Stomach (tissue), 19 donors: ENCODE measurements at places on chromosomes 13 and 19. TPM values are rescaled to one million over a fixed set of nuclear protein-coding genes. Genes with fewer than 3 reads are reported as not detected.

DNA sequence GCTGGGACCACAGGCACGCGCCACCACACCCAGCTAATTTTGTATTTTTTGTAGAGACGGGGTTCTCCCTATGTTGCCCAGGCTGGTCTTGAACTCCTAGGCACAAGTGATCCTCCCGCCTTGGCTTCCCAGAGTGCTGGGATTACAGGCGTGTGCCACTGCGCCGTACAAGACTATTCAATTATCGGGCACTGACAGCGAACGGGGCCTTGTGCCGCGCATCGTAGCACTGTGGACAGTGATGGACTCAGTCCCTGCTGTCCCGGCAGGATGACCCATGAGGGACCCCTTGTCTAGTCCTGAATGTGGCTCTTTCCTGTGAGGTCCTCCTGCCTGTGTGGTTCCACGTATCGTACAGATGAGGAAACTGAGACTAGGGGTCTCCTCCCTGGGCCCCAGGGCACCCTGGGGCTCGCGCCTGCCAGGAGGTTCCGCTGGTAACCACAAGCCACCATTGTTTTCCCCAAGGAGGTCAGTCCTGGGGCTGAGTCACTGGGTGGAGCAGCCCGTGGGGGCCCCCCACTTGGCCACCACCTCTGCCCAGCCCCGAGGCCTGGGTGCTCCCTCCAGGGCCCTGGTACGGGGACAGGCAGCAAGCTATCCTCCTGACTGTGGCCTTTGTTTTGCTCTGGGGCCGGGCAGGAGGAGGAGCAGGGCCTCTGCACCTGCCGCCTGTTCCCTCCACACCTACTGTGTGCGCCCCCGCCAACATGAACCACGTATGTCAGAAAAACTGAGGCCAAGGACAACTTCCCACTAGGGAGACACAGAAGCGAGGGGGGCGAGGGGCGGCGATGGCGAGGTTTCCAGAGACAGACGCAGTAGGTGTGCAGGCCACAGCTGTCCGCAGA is 2.9 kb upstream of the TCF3 start:
- no peak for DNase-seq

DNA sequence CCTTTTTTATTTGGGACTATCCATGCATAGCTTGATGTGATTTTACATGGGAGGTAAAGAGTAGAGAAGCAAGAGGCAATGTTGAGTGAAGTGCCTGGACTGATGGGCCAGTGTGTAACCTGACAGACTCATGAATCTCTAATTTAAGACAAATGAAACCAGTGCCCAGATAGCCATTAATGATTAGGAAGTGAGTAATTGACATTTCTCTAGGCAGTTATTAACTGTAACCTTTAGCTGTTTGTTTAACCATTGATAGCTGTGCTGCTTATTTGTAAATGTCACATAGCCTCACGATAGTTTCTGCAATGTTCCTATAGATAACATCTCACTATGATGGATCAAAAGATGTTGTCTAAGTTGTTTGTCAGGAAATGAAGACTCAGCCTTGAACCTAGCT is 1047.5 kb upstream of the SPRY2 start:
- DNase-seq, result no peak

The ZNF230 gene
- not detected for total RNA-seq

DNA sequence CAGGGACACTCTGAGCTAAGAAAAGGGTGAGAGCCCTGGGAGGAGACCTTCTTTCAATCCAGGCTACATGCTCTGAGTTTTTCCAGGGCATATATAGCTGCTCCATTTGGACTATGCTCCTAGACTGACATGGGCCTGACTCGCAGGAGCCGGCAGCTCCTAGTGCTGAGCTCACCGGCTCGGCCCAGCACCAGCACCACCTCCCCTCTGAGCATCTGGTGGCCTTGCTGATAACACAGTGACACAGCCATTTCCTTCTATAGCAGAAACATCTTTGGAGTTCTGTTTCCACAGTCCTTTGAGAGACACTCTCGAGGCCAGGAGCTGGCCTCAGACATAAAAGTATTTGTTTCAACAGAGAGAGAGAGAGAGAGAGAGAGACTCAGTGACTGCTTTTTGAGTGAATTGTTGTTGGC is 184.9 kb downstream of the TM9SF2 start:
- peak; percentile 61 for DNase-seq

DNA sequence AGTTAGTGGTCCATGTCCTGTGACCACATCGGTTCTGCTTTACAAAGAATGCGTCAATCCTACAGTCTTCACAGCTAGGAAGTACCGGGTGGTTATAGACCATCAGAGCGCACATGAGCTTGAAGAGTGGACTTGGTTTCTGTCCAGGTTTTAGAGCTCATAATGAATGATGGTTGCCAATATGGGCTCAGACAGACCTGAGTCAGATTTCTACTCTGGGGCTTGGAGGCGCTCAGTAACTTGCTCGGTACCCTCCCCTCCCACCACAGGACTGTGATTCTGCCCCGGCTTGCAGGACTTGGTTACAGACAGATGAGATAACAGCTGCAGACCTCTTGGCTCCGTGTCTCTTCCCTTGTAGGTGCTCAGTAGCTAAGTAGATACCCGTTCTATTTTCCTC is 284.7 kb downstream of the TSHZ3 start:
- DNase-seq, result no peak

- DNase-seq, result peak; percentile 31
Observed at GRCh38 chr13:32255724-32256109, 59.4 kb downstream of the ZAR1L start.

GRCh38 chr13:106941779-106942178 is 373.8 kb upstream of the ARGLU1 start:
- no peak for DNase-seq

DNA sequence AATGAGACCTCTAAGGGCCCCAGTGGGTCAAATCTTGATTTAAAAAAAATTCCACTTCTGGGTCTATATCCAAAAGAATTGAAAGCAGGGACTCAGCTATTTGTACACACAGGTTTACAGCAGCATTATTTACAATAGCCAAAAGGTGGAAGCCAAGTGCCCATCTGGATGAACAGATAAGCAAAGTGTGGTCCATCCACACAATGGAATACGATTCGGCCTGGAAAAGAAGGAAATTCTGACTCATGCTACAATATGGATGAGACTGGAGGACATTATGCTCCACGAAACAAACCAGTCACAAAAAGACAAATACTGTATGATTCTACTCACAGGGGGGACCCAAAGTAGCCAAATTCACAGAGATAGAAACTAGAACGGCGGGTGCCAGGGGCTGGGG is 76.7 kb downstream of the CACNA1A start:
- DNase-seq, result no peak

The APOC4 gene
- total RNA-seq, result not detected
